H9 (cell line): ENCODE measurements at places on chromosomes 3 and 15. TPM values are rescaled to one million over a fixed set of nuclear protein-coding genes. Genes with fewer than 3 reads are reported as not detected.

GRCh38 chr3:133474817-133475216 is 75.0 kb downstream of the BFSP2 start:
- no peak for DNase-seq

- no peak for DNase-seq
Observed at GRCh38 chr15:48703544-48703943, 58.0 kb upstream of the FBN1 start.

DNA sequence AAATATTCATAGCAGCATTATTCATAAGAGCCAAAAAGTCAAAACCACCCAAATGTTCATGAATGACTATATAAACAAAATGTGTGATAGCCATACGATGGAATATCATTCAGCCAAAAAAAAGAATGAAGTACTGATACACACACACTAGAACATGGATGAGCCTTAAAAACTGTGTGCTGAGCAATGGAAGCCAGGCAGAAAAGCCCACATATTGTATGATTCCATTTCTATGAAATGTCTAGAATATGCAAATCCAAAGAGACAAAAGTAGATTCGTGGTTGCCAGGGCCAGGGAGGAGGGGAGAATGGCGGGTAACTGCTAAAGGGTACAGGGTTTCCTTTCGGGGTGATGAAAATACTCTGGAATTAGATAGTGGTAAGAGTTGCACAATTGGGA is 37.2 kb upstream of the LINGO1 start:
- no peak for DNase-seq

DNA sequence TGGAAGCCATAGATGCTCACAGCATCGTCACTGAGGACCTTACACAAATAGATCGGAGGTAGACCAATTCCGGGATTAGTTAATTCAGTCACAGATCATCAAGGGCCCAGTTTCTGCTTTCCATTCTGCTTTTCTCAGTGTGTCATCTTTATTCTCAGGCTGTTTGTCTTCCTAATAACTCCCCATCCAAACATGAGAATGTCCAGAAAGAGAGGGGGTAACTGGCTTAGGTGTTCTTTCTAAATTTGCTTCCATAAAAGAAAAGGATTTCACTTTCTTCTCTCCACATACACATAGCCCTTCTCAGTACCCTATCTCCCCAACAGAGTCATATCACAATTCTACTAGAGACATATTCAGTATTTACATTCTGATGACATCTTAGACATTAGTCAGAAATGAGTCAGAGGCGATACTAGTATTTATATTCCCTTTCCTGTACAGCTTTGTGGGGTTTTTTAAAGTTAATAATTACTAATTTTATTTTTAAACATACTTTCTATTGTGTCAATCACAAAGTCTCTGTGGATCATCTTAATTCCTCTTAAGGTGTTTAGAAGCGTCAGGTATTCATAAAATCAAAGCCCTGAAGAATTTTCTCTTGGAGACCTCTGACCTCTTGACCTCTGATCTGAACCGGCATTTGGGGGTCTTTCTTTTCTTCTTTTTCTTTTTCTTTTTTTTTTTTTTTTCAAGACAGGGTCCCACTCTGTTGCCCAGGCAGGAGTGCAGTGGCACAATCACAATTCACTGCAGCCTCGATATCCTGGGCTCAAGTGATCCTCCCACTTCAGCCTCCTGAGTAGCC is 24.3 kb upstream of the IL12A start:
- DNase-seq: no peak

DNA sequence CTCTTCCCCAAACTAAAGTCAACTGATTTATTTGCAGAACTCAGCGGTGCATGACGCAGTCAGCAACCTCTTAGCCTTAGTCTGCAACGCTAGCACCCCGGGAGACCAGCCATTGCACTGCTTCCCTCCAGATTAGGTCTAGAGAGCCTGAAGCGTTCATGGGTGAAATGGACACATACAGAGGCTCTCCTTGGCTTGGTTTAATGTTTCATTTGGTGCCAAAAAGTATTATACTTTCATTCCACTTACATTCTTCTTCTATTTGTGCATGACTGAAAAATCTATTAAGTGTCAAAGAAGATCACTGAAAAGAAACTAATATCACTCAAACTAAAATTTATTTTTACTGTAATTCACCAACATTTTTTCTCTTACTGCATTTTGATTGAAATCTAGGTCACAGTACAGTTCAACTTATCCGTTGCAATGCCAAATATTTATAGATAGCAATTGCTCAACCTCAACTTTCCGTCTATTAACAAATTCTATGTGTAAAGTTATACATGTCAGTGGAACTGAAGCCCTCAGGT is 116.2 kb downstream of the ROBO1 start:
- DNase-seq: no peak

DNA sequence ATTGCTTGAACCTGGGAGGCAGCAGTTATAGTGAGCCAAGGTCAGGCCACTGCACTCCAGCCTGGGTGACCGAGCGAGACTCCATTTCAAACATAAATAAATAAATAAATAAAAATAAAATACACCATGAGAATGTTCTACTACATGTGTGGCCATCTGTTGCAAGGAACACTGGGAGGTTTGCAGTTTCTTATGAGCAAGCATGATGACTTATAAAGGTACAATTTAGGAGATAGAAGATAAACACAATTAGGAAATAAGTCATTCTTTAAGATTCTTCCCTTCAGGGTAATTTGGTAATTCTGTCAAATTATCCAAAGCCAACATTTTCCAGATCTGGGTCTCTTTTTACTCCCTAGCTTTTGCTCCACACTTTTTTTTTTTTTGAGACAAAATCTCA is 13.4 kb downstream of the HTR3C start:
- no peak for DNase-seq

GRCh38 chr3:31164381-31164780 is 269.9 kb upstream of the GADL1 start:
- DNase-seq: no peak

DNA sequence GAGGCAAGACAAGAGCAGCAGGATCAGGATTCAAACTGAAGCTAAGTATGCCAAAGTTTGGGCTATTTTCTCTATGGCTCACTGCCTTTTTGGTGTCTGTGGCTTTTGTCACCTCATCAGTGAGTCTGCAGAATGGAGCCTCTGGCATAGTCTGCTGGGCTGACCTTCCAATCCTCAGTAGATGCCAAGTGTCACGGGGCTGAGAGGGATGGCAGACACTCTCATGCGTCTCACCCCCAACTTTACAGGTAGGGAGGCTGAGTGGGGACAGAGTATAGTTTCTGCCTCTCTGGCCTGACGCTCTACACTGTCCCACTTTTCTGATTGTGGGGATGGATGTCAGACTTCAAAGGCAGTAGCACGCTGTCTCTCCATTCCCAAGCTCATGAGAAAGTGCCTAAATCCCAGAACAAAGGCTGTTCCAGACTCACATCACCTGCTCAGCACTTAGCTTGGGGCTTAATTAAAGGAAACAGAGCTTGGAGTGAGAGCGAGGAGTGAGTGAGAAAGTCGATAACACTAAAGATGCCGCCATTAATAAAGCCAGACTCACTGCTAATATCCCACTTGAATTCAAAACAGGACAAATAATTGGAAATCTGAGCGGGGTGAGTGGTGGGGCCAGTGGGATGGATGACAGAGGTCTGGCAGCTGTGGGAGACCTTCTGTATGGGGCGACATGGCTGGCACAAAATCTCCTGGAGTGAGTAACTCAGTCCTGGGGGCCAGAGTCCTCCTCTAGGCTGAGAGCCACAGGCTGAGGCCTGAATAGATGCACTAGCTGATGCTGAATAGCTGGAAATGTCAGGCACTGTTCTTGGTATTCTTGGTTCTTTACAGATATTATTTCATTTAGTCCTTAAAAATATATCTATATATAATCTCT is 78.4 kb upstream of the MRPS22 start:
- peak; percentile 11 for DNase-seq

DNA sequence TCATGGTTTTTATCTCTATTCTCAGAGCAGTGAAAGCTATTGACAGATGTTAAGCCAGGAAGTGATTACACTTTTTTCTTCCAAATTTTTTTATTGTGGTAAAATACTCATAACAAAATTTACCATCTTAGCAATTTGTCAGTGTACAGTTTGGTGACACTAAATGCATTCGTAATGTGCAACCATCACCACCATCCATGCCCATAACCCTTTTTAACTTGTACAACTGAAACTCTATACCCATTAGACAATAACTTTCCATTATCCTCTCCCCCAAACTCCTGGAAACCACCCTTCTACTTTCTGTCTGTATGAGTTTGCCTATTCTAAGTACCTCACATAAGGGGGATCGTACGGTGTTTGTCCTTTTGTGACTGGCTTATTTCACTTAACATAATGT is 15.1 kb upstream of the POMGNT2 start:
- DNase-seq: no peak

DNA sequence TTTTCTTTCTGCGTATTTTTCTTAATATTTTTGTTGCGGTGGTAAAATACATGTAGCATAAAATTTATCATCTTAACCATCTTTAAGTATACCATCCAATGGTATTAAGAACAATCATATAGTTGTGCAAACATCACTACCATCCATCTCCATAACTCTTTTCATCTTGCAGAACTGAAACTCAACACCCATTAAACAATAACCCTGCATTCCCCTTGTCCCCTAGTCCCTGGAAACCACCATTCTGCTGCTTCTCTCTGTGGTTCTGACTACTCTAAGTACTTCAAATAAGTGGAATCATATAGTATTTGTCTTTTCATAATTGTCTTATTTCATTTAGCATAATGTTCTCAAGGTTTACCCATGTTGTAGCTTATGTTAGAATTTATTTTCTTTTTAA is 67.3 kb upstream of the EOMES start:
- no peak for DNase-seq

DNA sequence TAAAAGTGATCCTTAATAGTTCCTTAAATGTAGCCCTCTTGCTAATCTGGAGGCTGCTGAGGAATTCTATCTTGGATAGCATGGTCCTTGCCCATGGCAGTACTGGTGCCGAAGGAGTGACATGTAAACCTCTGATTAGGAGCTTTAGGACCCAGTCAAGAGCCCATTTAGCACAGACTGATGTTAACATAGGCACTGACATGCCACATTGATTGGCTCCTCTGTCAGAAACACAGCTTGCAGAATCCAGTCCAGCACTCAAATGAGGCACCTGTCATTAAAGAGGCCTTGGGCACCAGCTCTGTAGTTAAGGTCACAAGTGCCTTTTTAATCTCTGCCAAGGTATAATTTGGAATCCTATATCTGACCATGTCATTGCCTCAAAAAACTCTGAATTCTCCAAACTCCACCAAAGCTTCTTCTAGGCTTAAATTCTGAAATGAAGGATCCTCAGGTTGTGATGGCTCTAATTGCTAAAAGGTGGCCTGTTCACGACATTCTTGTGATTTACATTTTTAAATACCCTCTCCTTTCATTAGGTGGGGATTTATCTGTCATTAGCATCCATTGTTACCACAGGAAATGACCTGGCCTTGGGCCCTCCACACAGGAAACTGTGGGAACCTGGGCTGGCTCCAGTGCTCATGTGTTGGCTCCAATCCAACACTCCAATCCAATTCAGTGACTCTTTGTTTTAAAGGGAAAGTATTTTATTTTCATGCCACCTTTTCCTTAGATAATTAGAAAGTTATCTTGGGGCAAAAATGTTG is 57.3 kb upstream of the RNF7 start:
- DNase-seq: peak; percentile 47

DNA sequence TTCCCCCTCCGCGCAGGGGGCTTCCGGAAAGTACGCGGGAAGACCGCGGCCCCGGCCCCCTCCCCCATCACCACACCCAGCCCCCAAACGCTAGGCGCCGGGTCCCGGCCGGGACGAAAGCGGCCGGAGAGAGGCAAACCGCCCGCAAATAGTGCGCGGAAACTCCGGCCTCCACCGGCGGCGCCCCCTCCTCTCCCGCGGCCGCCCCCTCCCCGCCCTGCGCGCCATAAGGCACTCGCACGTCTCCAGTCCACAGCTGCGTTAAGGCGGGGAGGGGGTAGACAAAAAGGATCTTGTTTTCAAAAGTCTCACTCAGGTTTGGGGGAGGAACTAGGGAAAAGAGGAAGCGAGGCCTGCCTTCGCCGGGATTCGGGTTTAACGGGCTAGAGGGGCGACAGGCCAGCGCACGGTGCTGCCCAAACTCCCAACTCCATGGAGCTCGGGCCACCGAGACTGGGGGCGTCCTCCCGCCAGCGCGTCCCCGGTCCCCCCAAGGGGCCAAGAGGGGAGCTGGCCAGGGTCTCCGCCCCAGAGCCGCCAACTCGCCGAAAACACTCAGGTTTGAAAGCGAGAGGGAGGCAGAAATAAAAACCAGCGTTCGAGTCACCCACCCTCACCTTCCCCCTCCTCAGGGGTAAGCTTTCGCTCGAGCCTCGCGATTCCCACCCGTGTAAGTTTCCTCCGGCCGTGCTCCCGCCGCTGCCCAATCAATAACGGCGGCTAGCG is 1.8 kb downstream of the ANP32A start:
- DNase-seq: no peak

Gene ARHGEF26
- total RNA-seq: 12.4 and 13.7 TPM in 2 replicates

Gene MASP1
- total RNA-seq: 1.0 and 1.1 TPM in 2 replicates

Gene LYZL4
- total RNA-seq: not detected in 2 replicates

Gene CPEB1
- total RNA-seq: 1.0 and 1.5 TPM in 2 replicates

Gene LRRC31
- not detected in 2 replicates for total RNA-seq

Gene GOLGA8T
- total RNA-seq: 0.53 TPM in 1 of 2 replicates, not detected in the other

Gene CAPN3
- 0.31 and 0.53 TPM in 2 replicates for total RNA-seq
